ENCODE measurements at places on chromosomes 13 and 19. TPM values are rescaled to one million over a fixed set of nuclear protein-coding genes. Genes with fewer than 3 reads are reported as not detected.

The RFPL4A gene
- total RNA-seq, result not detected

The PRTN3 gene
- total RNA-seq, result not detected

The C19orf18 gene
- total RNA-seq, result not detected

The CACNG6 gene
- not detected for total RNA-seq

The ZIC5 gene
- total RNA-seq, result not detected

The RGL3 gene
- not detected for total RNA-seq

The ZNF99 gene
- total RNA-seq, result not detected

The TEX29 gene
- total RNA-seq, result 0.51 TPM

The ZNF816 gene
- 8.9 TPM for total RNA-seq

The MEGF8 gene
- total RNA-seq, result 9.1 TPM

The KCNC3 gene
- 20.3 TPM for total RNA-seq
